ENCODE measurements at places on chromosomes 16 and 17. TPM values are rescaled to one million over a fixed set of nuclear protein-coding genes. Genes with fewer than 3 reads are reported as not detected.

The CEMP1 gene
- 1.0 TPM for total RNA-seq

The CNGB1 gene
- total RNA-seq, result not detected

The IRX6 gene
- total RNA-seq, result not detected

- H3K27me3 ChIP-seq, result no peaks in the 10 kb centered on the region
- peaks cover 9% of the 10 kb centered on the region for H3K4me1 ChIP-seq
- peaks cover 3% of the 10 kb centered on the region for H3K36me3 ChIP-seq
- DNase-seq, result no peak
Observed at GRCh38 chr17:2610195-2611175, 17.0 kb downstream of the PAFAH1B1 start.

The ESRP2 gene
- total RNA-seq, result not detected

- peaks cover 23% of the 10 kb centered on the region for H3K36me3 ChIP-seq
- no peaks in the 10 kb centered on the region for H3K27me3 ChIP-seq
- H3K4me3 ChIP-seq, result no peak overlapping the region
- H3K4me1 ChIP-seq, result no peaks in the 10 kb centered on the region
Observed at GRCh38 chr17:57125866-57126265, 40.8 kb downstream of the AKAP1 start.

The CCR7 gene
- 361 TPM for total RNA-seq

DNA sequence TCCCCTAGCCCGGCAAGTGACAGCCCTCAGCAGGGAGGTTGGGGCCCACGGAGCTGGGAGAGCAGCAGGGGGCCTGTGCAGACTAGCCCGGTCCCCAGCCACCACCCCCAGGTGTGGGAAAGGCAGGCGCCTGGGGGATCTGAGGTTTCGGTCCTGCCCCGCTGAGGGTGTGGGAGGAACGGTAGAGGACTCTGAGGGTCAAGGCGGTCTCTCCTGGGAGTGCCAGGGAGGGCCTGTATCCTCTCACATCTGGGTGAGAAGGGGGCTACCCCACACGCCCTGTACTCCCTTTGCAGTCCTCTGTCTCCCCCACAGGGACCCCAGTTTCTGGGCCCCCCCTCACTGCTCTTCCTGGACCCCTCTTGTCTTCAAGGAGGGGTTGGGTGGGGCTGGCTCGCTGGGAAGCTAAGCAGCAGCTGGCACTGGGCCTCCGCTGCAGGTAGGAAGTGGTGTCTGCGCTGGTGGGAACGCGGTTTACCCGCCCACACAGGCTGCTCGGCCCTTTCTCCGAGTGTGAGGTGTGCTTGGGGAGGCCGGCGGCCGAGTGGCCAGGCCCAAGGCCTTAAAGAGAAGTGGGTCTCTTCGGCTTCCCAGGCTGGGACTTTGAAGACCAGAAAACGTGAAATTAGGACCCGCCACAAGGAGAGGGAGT, 15.4 kb downstream of the CD7 start:
- peak overlapping the region; percentile 51 for H3K4me3 ChIP-seq
- no peak for DNase-seq
- no peaks in the 10 kb centered on the region for H3K36me3 ChIP-seq
- H3K27me3 ChIP-seq, result no peaks in the 10 kb centered on the region
- H3K27ac ChIP-seq, result peak overlapping the region; percentile 56
- peaks cover 58% of the 10 kb centered on the region for H3K4me1 ChIP-seq

The PERCC1 gene
- 0.83 TPM for total RNA-seq

- no peak for DNase-seq
- H3K4me1 ChIP-seq, result no peaks in the 10 kb centered on the region
- no peak overlapping the region for H3K4me3 ChIP-seq
- no peaks in the 10 kb centered on the region for H3K27me3 ChIP-seq
Observed at GRCh38 chr16:53131050-53131362, 76.2 kb downstream of the CHD9 start.

GRCh38 chr17:6554342-6554741, 2.0 kb downstream of the PITPNM3 start:
- no peaks in the 10 kb centered on the region for H3K36me3 ChIP-seq
- no peak for DNase-seq
- H3K27ac ChIP-seq, result no peak overlapping the region
- peaks cover 54% of the 10 kb centered on the region for H3K27me3 ChIP-seq
- H3K4me3 ChIP-seq, result no peak overlapping the region
- peaks cover 2% of the 10 kb centered on the region for H3K4me1 ChIP-seq

The PLLP gene
- 3.6 TPM for total RNA-seq

DNA sequence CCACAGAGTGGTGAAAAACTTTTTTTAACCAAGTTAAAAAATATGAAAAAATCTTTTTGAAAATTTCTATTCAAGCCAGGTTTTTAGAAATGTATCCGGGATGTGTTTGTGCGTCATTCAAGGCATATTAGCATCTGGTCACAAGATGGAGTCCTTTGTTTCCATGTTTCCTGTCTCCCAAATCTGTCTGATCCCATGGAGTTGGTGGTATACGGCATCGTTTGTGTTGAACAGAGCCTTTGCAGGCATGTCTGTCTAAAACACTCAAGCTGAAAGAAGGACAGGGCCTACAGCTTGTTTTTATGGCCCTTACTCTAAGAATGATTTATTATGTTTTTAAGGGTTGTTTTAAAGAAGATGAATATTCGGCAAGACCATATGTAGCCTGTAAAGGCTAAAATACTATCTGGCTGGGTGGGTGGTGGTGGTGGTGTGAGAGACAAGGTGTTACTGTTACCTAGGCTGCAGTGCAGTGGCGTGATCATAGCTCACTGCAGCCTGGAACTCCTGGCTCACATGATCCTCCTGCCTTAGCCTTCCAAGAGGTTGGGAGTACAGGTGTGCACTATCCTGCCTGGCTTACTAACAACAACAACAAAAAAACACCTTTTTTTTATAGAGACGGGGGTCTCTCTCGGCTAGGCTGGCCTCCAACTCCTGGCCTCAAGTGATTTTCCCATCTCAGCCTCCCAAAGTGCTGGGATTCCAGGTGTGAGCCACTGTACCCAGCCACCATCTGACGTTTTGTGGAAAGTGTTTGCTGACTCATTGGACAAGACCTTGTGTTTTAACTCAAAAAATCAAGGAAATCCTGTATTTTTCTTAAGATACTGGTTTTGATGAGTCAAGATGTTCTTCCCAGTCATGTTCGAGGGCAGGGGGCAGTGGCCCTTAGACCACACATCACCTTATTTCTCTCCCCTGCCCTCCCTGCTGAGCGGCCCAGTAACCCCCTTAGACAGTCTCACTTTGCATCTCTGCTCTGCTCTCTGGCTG, 52.2 kb downstream of the NDE1 start:
- H3K36me3 ChIP-seq, result peaks cover 20% of the 10 kb centered on the region
- H3K4me1 ChIP-seq, result no peaks in the 10 kb centered on the region
- no peak overlapping the region for H3K27ac ChIP-seq
- H3K4me3 ChIP-seq, result no peak overlapping the region
- no peaks in the 10 kb centered on the region for H3K27me3 ChIP-seq
- DNase-seq, result no peak

The NARF gene
- 104 TPM for total RNA-seq

The SLC13A2 gene
- not detected for total RNA-seq

DNA sequence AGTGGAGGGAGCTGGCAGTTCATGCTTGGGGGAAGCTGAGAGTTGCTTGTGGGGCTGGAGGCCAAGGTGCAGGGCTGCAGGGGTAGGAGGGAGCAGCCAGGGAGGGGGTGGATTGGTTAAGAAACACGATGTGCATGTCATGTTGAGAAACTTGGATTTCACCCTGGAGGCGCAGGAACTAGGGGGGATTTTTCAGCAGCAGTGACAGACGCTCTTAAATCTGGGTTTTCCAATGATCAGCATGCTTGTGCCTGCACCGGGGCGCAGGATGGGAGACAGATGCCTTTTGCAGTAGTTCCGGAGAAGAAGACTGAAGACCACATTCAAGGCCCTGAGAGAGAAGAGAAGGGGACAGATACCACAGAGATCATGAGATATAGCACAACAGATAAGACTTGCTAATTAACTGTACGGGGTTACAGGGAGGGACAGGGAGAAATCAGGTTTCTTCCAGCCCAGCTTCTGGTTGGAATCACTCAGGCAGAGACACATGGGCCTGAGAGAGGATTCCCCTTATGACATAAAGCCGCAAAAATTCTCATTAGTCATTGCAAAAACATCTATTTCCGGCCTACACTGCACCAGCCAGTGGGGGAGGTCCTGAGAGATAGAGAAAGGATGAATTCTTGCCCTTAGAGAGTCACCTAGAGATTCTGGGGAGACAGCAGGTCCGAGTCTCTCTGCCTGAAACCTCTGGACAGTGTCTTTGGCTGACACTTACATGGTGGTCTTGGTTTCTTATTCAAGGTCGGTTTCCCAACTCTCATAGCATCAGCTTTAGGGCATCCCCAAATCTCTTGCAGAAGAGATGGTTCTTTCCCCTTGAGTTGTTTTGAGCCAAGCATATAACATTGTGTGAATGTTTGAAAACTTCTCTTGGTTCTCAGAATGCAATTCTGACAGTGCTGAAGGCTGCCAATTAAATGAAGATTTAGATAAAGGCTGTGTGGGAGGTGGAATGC, 27.1 kb downstream of the CDH13 start:
- DNase-seq, result peak; percentile 8
- no peak overlapping the region for H3K4me3 ChIP-seq
- no peaks in the 10 kb centered on the region for H3K27me3 ChIP-seq
- no peaks in the 10 kb centered on the region for H3K36me3 ChIP-seq
- peaks cover 83% of the 10 kb centered on the region for H3K4me1 ChIP-seq

DNA sequence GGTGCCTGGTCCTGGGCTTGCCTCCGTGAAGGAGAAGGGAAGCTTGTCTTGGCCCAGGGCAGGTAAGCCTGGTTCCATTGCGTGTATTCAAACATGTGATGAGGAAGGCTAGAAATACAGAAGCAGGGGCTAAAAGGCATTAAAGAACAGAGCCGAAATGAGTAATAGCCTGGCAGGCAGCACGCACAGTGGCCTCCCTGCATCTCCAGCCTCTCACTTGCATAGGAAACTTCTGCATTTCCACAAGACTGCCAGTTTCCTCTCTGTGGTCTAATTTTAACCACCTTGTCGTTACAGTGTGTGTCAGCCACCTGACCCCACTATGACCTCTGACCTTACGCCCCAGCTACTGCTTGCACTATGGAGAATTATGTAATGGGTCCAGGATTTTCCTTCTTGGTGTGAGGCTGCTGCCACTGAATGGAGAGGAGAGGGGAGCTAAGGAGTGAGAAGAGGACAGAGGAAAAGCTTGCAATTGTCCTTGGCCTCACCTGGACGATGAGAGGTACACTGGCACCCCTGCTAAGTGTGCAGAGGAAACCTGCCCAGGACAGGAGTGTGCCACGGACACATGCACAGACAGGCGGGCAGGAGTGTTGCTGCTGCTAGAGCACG, 32.8 kb downstream of the HIC1 start:
- DNase-seq, result peak; percentile 29
- H3K4me3 ChIP-seq, result no peak overlapping the region
- H3K27me3 ChIP-seq, result no peaks in the 10 kb centered on the region

The TAC4 gene
- not detected for total RNA-seq

The KIFC3 gene
- total RNA-seq, result 2.2 TPM
